Activated CD8-positive, alpha-beta memory T cell treated with anti-CD3 and anti-CD28 coated beads for 4 hours (primary cell): ENCODE measurements at places on chromosomes 2 and 18.

DNA sequence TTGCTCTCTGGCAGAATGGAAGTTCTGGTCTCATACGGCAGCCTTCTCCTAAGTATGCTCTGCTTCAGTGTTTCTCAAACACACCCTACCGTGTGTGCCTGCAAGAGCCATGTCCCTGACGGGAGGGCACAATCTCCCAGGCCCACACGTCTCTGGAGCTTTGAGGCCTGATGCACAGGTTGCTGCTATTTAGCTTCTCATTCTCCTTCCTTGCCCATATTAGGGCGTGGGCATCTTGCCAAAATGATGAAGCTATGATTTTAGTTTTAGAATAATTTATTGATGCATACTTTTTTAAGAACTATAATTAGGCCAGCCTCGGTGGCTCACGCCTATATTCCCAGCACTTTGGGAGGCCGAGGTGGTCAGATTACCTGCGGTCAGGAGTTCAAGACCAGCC, 107.9 kb downstream of the RNF144A start:
- DNase-seq, result no peak

DNA sequence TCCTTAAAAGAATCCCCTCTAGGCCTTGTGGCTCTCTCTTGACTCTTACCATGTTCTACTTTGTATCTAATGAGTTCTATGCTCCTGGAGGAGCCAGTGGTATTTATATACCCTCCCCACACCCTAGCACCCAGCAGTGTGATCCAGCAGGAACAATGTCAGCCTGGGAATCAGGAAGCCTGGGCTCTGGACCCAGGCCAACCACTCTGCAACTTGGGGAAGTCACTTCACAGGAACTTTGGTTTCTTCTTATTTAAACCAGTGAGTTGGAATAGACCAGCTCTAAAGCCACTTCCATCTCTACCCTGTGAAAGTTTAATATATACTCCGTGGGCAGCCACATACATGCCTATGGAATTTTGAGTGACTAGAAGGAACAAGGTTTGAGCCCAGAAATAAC, 11.6 kb upstream of the SPTBN1 start:
- no peak for DNase-seq

- no peak for DNase-seq
Measured at GRCh38 chr2:101946372-101947039, 45.3 kb upstream of the IL1R2 start.

DNA sequence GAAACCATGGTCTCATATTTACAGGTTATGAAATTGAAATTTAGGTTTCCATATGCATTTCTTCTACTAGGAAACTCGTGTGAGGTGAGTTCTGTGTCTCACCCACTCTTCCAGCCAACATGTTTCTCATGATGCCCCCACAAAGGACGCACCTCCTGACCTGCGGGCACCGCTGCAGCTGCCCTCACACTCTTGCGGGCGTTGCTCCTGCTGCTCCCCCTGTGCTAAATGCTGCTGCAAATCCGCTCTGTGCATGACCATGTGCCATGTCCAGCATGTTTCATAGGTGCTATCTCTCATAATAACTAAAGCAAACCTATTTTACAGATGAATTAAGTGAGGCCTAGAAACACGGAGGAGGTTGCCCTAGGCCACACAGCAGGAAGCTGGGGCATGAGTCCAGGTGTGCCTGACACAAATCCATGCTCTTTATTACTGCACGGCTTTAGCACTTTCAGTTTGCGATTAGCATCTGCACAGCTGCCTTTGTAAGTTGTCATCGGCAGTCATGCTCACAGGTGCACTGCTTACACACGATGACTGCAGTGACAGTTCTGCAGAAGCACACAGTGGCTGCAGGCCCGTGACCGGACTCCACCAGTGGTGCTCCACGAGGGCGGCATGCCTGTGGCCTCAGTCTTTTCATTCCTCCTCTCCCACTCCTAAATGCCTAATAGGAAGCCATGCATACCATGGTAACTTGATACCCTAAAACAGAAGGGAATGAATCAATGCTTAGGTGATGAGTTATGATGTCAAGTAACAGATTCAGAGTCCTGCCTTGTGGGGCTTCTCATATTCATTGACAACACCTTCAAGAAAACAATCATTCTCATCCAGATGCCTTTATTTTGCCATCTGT, 14.9 kb upstream of the GALR1 start:
- DNase-seq, result no peak

DNA sequence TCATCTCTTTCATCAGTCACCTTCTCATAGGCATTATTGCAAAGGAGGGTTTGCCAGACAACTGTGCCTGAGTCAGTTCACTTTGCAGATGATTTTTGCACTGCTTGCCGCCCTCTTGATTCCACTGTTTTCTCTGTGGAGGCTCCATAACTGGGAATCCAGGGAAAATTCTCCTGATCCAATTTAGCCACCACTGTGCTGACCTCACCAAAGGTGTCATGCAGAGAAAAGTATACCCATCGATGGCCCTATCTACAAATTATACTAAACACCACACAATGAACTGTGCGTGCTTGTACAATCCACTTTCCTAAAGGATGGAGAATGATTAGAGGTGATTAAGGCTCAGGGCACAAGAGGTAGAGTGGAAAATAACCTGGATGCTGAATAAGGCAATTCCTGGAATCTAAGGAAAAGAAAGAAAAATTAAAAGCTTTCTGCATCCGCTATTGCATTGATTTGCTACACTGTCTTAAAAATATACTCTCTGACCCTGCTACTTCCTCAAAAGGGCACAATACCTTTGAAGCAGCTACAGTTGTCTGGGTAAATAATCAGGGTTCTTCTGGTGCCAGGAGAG, 409.4 kb downstream of the RIT2 start:
- DNase-seq, result no peak

DNA sequence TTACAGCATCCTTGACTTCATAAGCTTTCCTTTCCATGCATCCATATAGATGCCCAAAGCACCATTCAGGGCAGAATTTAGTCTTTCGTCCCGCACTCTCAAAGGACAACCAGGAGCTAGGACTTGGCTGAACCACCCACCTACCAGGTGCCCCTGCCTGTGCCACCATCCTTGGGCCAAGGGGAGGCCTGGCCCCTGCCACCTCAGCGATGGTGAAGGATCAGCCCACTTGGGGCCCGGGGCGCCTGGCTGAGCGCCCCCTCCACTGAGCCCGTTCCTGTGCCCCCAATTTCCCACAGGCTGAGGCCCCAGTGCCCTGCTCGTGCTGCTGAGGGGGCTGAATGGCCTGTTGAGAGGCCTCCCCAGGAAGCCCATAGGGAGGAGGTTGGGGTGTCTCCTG, 33.3 kb upstream of the ALPP start:
- DNase-seq, result no peak

GRCh38 chr2:144143294-144144151, 376.4 kb downstream of the ZEB2 start:
- no peak for DNase-seq

GRCh38 chr18:46211816-46212215, 107.6 kb downstream of the HAUS1 start:
- DNase-seq, result no peak

DNA sequence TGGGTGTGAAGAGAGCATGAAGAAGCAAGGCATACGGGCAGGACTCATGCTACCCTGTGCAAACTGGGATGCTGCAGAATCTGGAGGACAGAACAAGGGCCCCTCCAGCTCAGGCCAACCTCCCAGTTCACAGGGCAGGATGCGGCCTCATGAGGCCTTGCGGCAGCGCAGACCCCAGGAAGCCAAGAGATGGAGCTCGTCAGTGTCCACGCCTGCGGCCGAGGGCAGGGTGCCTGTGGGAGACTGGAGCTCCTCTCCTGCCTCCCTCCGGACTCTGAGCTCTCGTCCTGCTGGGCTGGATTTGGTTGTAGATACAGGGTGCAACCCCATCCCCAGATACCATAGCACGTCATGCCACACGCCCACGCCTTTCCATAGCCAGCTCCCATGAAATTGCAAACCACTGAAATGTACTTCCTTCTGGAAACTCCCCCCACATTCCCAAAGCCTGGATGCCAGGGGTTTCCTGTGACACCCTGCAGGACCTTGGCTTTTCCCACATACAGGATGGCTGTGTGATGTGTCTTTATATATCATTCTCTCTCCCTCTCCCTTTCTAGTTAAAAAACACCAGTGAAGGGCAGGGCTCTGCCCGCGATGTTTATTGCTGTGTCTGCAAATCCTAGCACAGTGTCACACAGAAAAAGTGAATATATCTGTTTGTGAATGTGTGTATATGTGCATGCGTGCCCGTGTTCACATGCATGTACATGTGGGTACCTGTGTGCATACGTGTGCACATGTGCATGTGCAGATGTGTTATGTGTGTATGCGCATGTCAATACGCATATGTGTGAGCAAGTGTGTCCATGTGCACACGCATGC, 12.3 kb upstream of the SNTG2 start:
- no peak for DNase-seq

- DNase-seq, result peak; percentile 81
Measured at GRCh38 chr2:237700512-237701032, 73.2 kb downstream of the LRRFIP1 start.

GRCh38 chr2:157264099-157264498, 6.6 kb downstream of the GALNT5 start:
- no peak for DNase-seq

GRCh38 chr2:168566974-168567665, 111.0 kb downstream of the CERS6 start:
- no peak for DNase-seq

DNA sequence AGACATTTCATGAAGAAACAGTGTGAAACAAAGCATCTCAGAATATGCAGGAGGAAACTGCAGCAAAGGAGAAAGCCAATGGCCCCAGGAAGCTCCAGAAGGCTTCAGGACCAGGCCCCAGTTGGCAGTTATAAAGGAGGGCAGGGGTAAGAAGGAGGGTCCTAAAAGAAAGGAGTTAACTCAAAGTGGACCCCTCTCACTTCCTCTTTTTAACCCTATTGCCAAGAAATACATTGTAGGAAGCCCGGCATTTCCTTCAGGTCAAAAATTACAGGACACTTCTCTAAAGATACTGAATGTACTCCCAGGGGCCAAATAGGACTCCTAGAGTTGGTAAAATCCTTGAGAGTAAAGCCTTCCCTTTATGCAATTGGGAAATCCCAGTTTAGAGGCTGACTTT, 77.1 kb upstream of the TGFA start:
- no peak for DNase-seq

- DNase-seq, result no peak
Measured at GRCh38 chr18:42477267-42477666, 522.2 kb downstream of the PIK3C3 start.

GRCh38 chr18:47323158-47323557, 71.7 kb upstream of the SKOR2 start:
- no peak for DNase-seq

DNA sequence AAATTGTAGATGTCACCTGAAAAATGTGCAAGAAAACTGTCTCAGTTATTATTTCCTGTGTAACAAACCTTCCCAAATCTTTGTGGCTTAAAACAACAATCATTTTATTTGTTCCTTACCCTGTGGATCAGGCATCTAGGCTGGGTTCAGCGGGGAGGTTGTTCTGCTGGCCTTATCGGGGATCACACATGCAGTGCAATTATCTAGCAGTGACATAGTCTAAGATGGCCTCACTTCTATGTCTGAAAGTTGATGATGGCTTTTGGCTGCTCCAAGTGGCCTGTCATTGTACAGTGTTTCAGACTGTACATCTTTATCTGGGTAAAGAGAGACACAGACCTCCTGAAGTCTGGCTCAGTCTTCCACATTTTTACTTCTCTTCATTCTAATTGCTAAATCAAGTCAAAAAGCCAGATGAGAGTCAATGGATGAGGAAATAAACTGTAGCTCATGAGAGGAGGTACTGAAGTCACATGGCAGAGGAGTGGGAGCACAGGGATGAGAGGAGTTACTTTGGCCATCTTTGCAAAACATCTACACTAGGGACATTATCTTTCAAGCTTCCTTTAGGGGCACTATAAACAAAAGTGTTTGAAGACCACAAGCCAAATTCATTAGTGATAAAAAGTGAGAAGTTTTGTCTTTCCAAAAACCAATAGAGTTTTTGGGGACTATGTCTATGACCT, 243.1 kb upstream of the CCDC68 start:
- DNase-seq, result no peak

DNA sequence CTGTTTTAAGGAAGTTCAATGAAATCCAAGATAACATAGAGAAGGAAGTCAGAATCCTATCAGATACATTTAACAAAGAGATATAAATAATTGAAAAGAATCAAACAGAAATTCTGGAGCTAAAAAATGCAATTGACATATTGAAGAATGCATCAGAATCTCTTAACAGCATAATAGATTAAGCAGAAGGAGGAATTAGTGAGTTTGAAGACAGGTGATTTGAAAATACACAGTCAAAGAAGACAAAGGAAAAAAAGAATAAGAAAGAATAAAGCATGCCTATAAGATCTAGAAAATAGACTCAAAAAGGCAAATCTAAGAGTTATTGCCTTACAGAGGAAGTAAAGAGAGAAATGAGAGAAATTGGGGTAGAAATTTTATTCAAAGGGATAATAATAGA, 204.1 kb downstream of the SS18 start:
- DNase-seq, result no peak

DNA sequence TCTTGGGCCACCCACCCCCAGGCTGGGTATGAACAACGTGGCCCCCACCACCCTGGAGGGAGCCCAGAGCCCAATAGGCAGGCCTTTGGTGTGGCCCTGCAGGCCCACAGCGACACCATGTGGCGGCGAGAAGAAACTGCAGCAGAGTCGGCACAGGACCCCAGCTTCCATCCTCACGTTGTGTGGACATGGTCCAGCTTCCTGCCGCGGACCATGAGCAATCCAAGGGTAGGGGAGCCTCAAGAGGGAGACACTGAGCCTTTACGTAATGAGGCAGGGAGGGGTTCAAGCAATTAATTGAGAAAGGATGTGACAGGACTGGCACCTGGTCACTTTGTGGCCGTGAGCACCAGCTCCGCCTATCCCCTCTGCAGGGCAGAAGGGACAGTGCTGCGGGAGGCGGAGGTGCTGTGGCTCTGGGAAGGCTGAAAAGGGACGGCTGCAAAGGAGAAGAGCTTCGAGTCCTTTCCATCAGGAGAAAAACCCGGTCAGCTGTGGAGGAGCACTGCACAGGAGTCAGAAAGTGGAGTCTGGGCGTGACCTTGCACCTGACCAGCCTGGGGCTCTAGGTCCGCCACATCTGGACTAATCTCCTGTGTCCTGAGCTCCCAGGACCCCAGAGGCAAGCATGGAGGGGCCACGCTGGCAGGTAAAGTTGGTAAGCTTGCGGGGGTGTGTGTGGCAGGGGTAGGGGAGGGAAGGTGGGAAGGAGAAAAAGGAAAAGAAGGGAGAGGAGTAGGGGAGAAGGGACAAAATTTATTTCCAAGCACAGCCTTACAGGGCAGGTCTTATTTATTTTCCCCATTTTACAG, 44.9 kb downstream of the TMEM37 start:
- peak; percentile 7 for DNase-seq

- no peak for DNase-seq
Measured at GRCh38 chr2:237503201-237503600, 16.1 kb downstream of the MLPH start.
